ENCODE measurements at places on chromosomes 1 and 21.

GRCh38 chr1:98066911-98067310 is 146.1 kb upstream of the DPYD start:
- no peak overlapping the region for H3K4me3 ChIP-seq
- no peak for DNase-seq
- peaks cover 3% of the 10 kb centered on the region for H3K27me3 ChIP-seq
- no peaks in the 10 kb centered on the region for H3K36me3 ChIP-seq
- H3K4me1 ChIP-seq: no peaks in the 10 kb centered on the region

DNA sequence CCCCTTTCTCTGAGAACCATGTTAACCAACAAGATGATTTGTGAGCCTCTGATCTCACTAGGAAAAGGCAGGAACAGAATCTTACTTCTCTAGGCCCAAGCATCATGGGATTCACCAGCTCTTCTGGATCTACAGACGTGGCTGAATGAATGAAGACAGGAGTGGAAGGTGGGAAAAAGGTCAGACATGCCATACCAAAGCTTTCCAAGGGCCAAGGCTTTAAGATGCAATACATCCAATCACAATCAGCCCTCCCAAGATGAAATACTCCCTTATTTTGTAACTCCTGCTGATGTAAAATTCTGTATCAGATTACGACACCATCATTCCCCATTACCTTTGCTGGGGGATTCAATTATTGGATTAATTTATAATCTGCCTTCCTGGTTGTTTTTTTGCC is 80.9 kb downstream of the SSBP3 start:
- no peak for DNase-seq
- peaks cover 1% of the 10 kb centered on the region for H3K4me1 ChIP-seq
- H3K27me3 ChIP-seq: no peaks in the 10 kb centered on the region
- no peak overlapping the region for H3K27ac ChIP-seq
- no peak overlapping the region for H3K4me3 ChIP-seq

- H3K36me3 ChIP-seq: peaks cover 96% of the 10 kb centered on the region
- no peak for DNase-seq
- H3K4me1 ChIP-seq: peaks cover 72% of the 10 kb centered on the region
Observed at GRCh38 chr1:168243636-168244212, 17.9 kb downstream of the SFT2D2 start.

DNA sequence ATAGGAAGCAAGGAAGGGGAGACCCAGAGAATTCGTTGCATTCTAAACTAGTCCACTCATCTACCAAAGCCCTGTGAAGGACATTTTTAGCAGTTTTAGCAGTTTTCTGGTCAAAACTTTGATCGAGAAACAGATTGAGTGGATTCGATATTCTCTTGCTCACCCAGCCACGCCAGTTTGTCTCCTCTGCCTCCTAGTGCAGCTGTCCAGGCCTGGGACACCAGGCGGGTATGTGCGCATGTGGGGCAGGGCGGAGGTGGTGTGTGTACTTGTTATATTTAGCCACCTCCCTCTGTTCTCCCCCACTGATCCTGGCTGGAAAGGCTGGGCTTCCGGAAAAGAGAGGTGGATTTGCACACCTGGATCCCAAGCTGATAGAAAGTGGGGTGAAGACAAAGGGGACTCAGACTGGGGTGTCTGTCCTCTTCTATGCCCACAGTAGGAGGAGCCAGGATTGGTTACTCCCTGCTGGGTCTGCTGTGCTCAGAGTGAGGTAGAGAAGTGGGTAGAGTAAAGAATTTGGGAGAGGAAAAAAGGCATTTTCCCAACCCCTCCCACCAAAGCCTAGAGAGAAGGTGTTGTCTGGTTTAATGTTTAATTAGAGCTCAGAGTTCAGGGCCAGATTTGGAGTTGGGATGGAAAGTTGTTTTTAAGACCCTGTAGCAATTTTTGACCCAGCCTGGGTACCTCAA is 3.8 kb downstream of the LMNA start:
- DNase-seq: no peak
- H3K36me3 ChIP-seq: peaks cover 33% of the 10 kb centered on the region
- no peak overlapping the region for H3K27ac ChIP-seq
- H3K4me3 ChIP-seq: peak overlapping the region; percentile 54
- peaks cover 42% of the 10 kb centered on the region for H3K4me1 ChIP-seq
- no peaks in the 10 kb centered on the region for H3K27me3 ChIP-seq

GRCh38 chr1:39441797-39442196 is 49.6 kb upstream of the BMP8A start:
- no peak overlapping the region for H3K27ac ChIP-seq
- DNase-seq: no peak
- no peaks in the 10 kb centered on the region for H3K4me1 ChIP-seq
- H3K4me3 ChIP-seq: no peak overlapping the region
- no peaks in the 10 kb centered on the region for H3K27me3 ChIP-seq

DNA sequence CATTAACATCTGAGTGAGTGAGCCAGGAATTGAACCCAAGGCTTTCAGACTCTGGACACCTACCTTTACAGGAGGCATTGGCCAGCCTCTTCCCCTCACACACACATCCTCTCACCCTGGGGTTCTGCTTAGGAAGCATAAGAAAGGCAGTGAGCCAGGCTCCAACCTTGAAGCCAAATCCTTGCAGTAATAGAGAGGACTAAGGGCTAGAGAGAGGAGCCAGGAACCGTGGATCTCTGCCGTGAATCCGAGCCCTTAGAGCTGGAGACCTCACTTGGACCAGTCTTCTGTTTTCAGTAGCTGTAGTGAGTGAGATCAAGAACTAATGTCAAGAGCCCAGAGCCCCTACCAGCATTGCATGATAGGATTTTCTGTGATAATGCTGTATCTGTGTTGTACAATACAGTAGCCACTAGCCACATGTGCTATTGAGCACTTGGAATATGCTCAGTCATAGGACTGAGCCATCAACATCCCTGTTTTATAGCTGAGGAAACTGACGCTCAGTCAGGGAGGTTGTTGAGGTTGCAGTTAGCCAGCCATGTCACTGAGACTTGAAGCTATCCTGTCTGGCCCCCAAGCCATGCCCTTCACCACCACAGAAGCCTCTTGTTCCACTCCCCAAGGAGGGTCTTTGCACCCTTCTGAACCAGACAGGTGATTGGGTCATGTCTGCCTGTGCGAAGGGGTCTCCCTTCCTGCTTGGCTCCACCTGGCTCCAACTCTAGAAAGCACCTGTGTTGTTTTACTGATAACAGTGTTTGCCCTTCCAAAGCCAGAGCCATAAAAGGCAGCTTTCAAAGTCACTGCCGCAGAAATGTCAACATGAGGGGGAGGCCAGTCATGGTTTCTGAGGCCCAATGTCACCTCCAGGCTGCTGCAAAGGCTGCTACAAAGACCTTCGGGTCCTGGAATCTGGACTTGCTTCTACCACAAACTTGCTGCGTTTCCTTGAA is 101.1 kb upstream of the JUN start:
- H3K4me3 ChIP-seq: no peak overlapping the region
- H3K27ac ChIP-seq: no peak overlapping the region
- H3K36me3 ChIP-seq: no peaks in the 10 kb centered on the region
- no peaks in the 10 kb centered on the region for H3K27me3 ChIP-seq
- no peak for DNase-seq

Data from activated T-helper 2 cell treated with anti-CD3 and anti-CD28 coated beads, Interferon-gamma antibody, Interleukin-2, Interleukin-4, amounts not matched to agents 10 μg/mL and 5 μg/mL and 100 μg/mL, durations not matched to agents 14 hours and 24 hours and 36 hours (primary cell).